ENCODE measurements at places on chromosomes 4 and X. TPM values are rescaled to one million over a fixed set of nuclear protein-coding genes. Genes with fewer than 3 reads are reported as not detected.

DNA sequence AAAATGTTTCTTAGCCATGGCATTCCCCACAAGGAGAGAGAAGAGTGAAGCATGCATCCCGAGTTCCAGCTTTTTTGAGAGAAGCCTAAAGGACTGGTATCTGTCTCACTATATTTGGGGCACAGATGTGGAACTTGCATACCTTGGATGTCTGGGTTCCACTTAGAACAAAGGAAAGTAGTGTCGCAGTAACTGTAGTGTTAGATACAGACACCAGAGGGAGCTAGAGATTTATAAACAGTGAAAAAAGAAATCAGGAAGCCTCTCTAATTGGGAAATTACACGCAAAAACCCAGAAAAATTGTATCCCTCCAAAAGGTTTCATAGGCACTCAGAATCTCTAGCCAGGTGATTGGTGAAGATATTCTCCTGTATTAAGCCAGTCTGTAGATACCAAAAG, 34.4 kb downstream of the AGTR2 start:
- no peak for DNase-seq

DNA sequence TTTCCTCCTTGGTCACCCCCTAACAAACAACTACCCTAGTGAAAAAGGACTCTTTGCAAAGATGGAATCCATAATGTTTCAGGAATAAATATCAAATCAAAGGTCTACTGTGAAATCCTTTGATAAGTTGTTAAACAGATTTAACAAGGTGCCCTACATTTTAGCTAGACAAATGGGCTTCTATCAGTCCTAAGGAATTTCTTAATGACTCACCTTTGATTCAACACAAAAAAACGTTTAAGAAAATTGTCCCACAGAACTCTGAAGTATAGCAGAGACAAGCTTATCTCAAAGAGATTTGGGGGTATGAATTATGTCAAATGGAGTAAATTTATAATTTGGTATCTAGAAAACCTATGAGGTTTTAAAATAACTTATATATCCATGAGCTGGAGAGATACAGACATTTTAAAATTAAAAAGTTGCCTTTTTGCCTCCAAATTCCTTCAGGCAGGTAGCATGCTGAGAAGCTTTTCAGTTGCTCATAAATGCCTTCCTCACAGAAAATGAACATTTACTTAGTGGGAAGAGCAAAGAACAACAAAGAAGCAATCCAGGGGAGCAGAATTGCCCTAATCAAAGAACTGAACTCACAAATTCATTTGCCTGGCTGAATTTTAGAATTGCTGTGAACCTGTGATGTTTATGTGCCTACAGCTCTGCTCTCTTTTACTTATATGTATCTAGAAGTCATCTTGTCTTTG, 649.3 kb downstream of the STPG2 start:
- no peak for DNase-seq

The TMPRSS11E gene
- total RNA-seq: not detected

DNA sequence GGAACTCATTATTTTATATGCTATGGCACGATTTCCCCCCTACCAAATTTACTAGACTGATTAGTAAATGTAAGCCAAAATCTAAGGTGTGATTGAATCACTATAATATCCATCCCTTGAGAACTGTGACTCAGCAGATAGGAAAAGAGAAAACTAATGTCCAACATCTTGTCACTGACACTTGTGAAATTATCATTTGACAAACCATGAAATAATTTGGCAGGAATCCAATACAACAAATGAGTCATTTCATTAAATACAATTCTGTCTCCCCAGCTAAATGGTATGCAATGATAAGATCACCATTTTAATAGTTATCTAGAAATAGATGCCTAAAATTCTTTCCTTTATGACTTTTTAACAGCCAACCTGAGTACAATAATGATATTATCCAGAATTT, 462.3 kb downstream of the DMD start:
- DNase-seq: no peak

The RS1 gene
- total RNA-seq: not detected

DNA sequence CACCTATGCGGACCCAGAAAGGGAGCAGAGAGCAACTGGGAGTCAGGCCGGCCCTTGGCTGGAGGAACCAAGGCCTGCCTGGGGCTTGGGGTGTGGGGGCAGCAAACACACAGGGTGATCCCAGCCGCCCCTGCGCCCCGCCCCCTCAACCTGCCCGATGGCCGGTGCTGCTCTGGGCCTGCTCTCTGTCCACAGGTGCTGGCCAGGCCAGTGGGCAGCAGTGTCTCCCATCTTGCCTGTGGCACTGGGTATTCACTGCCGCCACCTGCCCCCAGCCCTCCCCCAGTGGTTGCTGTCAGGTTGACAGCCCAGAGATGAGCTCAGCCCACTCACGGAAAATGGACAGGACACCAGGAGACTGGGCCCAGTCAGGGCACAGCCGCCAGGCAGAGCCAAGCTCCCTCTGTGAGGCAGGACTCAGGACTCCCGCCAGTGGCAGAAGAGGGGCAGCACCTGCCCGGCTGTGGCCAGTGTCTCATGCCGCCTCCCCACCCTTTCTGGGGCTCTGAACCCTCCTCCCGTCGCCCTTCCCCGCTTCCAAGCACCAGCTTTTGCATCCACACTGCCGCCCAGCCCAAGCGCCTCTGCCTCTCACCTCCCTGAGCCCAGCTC, 4.7 kb downstream of the NKX1-1 start:
- DNase-seq: no peak

The KLB gene
- 0.10 TPM for total RNA-seq

The TBC1D8B gene
- total RNA-seq: 8.4 TPM

DNA sequence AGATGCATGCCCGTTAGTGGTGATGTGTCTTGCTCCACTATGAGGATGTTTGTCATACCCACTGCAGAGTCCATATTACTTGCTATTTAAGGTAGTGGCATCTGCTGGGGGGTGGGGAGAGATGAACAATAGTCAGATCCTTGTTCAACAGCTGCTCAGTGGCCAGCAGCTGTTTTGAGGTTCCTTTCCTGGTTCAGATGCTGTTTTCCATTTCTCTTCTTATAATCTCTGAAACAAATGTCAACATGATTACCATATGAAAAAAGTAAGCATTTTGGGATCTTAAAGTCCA, 1567.9 kb upstream of the TENM3 start:
- DNase-seq: no peak

DNA sequence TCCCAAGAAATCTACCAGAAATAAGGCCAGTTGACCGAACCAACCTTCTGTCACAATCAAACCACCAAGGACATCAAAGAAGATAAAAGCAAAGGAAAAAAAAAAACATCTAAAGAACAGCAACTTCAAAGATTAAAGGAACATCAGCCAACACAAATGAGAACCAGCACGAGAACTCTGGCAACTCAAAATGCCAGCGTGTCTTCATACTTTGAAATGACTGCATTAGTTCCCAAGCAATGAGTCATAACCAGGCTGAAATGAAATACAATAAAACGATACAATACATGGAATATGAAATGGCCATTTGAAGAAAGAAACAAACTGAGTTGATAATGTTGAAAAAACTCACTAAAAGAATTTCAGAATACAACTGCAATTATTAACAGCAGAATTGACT, 611.6 kb upstream of the GRIA3 start:
- DNase-seq: no peak

DNA sequence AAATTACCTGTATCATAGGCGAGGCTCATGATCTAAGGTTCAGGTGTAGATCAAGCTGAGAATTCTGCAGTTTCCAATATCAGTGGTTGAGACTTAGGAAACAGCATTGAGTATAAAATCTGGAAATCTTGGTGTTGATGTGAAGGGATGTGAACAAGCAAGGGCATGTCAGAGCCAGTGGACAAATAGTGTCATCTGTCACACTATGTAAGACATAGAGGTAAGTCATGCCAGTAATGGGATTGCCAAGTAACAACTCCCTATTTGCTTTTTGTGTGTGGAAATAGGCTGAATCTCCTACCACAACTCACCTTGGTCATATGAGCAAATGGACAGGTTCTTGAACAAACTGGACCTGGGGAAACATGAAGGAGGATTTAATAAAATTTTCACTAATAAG, 334.5 kb upstream of the EMCN start:
- no peak for DNase-seq

The TMEM255A gene
- total RNA-seq: 0.25 TPM

DNA sequence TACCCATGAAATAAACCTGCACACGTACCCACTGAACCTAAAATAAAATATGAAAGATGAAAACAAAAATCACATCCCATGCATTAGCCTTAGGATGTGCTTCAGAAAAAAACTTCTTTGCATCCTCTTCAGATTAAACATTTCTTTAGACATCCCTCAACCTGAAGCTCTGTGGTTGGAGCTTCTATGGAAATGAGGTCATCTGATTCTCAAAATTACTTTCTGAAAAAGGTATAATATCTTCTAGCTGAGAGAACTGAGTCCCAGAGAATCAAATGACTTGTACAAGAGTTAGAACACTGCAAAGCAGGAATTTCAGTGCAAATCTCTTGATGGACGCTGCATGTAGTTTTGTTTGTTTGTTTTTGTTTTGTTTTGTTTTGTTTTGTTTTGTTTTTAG, 19.1 kb upstream of the ANTXR2 start:
- no peak for DNase-seq

DNA sequence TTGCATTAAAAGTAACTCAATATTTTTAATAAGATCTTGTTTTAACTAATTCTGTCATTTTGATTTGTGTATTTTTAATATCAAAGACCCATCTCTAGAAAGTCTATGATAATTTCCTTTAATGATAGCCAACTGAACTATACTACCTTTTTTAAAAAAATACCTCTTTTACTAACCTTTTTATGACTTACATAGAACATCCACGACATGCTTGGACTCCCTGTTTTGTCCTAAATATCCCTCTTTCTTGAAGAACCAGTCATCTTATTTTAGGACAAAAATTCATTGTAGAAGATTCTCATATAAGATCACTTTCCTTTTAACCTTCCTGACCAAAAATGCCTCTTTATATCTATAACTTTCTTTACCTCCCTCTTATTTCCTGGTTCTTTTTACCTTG, 76.8 kb upstream of the GC start:
- no peak for DNase-seq

- DNase-seq: peak; percentile 13
Observed at GRCh38 chrX:40154250-40154852, 56.6 kb upstream of the BCOR start.

GRCh38 chrX:123698979-123699520, 33.8 kb downstream of the THOC2 start:
- DNase-seq: no peak

DNA sequence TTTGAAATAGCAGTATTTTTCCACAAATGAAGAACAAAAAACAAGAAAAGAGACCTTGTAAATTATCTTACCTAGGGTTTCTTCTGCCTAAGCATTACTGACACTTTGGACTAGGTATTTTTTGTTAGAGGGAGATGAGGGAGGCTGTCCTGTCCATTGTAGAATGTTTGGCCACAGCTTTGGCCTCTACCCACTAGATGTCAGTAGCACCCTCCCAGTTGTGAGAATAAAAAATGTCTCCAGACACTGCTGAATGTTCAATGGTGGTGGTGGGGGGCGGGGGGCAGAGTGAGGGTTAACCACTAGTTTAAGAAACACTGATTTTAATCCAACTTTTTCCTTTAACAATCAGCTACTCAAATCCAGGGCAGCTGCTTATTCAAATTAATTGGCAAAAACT, 25.8 kb downstream of the OTUD4 start:
- DNase-seq: peak; percentile 49

GRCh38 chr4:101114936-101115372, 232.4 kb downstream of the PPP3CA start:
- no peak for DNase-seq

- DNase-seq: no peak
Observed at GRCh38 chrX:112368371-112368770, 285.8 kb upstream of the TRPC5 start.

The SAP30 gene
- total RNA-seq: 2.5 TPM

The PAGE1 gene
- total RNA-seq: not detected

The SLC10A6 gene
- not detected for total RNA-seq

The CAPN6 gene
- not detected for total RNA-seq

DNA sequence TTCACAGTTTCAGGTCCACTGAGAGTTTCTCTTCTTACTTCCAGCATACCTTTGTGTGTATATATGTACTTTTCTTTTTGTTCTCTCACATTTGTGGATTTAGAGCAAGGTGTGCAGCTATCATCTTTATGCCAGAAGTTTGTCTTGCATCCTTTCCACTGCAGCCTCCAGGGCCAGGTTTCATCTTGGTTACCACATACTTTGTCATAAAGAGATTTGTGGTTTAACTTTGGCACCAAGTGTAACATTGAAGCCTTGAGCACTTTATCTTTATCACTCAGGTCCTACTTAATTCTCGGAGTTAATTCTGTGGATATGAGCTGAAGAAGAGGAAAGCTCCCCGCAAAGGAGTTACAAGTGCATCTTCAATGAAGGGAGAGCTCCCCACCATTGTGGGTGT, 31.4 kb upstream of the VMA21 start:
- DNase-seq: no peak

DNA sequence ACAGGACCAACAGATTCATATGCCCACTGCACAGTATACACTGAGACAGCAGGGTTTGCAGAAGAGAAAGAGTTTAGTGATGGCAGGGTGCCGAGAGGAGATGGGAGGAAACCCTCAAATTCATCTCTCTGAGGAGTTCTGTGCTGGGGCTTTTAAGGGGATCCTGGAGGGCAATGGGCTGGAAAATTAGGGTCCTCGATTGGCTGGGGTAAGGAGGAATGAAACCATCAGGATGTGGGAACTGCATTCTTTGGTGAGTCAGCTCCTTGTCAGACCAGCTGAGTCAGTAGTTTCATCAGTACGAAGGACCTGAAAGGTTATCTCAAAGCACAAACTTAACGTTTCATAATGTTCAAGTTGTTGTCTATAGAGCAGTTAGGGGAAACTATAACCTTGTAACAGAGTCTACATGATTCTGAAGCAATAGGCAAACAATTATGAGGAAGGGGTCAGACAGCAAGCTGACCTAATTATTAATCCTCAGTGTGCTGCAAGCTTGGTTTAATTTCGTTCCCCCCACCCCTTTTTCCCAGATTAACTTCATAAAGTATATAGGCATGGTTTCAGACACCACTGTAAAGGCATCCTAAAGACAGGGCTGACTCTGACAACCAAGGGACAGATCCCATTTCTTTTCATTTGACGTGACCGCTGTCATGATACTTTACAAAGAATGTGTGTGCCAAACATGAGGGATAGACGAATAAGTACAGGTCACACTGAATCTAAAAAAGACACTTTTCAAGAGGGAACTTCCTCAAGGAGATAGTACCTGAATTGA, 1.5 kb upstream of the MSMO1 start:
- DNase-seq: peak; percentile 15

- no peak for DNase-seq
Observed at GRCh38 chr4:1342003-1342402, 5.0 kb upstream of the UVSSA start.

GRCh38 chrX:140440876-140441275, 64.0 kb downstream of the SOX3 start:
- DNase-seq: no peak

The LNX1 gene
- not detected for total RNA-seq

DNA sequence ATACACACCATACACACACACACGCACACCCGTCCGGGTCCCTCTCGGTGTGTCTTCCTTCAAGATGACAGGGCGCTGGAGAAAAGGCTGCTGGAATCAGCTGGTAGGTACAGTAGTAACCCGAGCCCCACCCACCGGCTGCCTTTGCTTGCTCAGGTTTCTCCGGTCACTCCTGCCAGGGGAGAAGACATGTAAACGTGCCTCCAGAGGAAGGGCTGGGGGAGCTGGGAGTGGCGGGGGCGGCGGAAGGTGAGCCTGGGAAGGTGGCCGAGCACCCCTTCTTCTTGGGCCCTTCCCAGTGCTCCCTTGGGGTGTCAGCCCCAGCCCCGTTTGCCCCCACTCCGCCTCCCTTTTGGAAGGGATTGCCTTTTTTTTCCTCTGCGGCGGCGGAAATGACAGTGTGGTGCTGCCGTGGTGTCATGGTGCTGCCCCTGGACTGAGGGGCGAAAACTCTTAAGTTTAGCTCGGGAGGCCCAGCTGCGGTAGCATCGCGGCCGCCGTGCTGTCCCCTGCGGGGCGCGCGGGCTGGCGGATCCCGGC, at the start of gene MID2:
TSS of gene MID2 (plus strand) at position 169 of the 540 bp plus-strand sequence. CDS start 561 bp downstream, outside the sequence.
- peak; percentile 35 for DNase-seq
